LHCN-M2 (cell line): ENCODE measurements at places on chromosomes 7 and 10. TPM values are rescaled to one million over a fixed set of nuclear protein-coding genes. Genes with fewer than 3 reads are reported as not detected.

Gene CPN1
- not detected in 2 replicates for total RNA-seq

Gene HOXA9
- total RNA-seq, result 8.7 TPM in 2 replicates

Gene AUTS2
- 3.0 and 4.6 TPM in 2 replicates for total RNA-seq

Gene CACNB2
- not detected in 2 replicates for total RNA-seq

Gene CH25H
- 0.06 TPM in 2 replicates for total RNA-seq

Gene FKBP9
- total RNA-seq, result 289 and 303 TPM in 2 replicates

Gene AS3MT
- 7.7 and 9.3 TPM in 2 replicates for total RNA-seq

Gene MYL7
- total RNA-seq, result not detected in 2 replicates

Gene CLDN3
- total RNA-seq, result not detected in 2 replicates

Gene ELOVL3
- total RNA-seq, result 4.9 and 6.4 TPM in 2 replicates

Gene SPDYE18
- 0.17 TPM in 1 of 2 replicates, not detected in the other for total RNA-seq

Gene AFAP1L2
- total RNA-seq, result under 0.01 TPM in 1 of 2 replicates, not detected in the other

Gene CCL24
- total RNA-seq, result not detected in 2 replicates

Gene ZNF503
- total RNA-seq, result 3.8 and 4.1 TPM in 2 replicates

Gene SPDYE9
- not detected in 2 replicates for total RNA-seq

Gene NPFFR1
- total RNA-seq, result not detected in 2 replicates

Gene MYL10
- 0.34 TPM in 1 of 2 replicates, not detected in the other for total RNA-seq

Gene HTR5A
- not detected in 2 replicates for total RNA-seq

Gene EFCAB10
- not detected in 2 replicates for total RNA-seq

Gene KCP
- 0.13 TPM in 1 of 2 replicates, not detected in the other for total RNA-seq

Gene PKD1L1
- 0.06 TPM in 2 replicates for total RNA-seq

Gene FAM237B
- total RNA-seq, result not detected in 2 replicates

Gene HOXA2
- 0.46 and 0.51 TPM in 2 replicates for total RNA-seq

Gene CAV1
- 1,409 and 1,463 TPM in 2 replicates for total RNA-seq

Gene COL26A1
- not detected in 2 replicates for total RNA-seq

Gene GRM3
- not detected in 2 replicates for total RNA-seq

Gene HMX2
- not detected in 2 replicates for total RNA-seq

Gene HOXA13
- 0.06 and 0.11 TPM in 2 replicates for total RNA-seq

Gene GHRHR
- not detected in 2 replicates for total RNA-seq

Gene CDNF
- 0.96 and 1.1 TPM in 2 replicates for total RNA-seq

Gene NPTX2
- total RNA-seq, result 3,060 and 3,846 TPM in 2 replicates

Gene TMEM229A
- not detected in 2 replicates for total RNA-seq

Gene PLAC9
- total RNA-seq, result not detected in 2 replicates

Gene ASNS
- 15.8 and 19.9 TPM in 2 replicates for total RNA-seq

Gene JAZF1
- 4.4 and 5.6 TPM in 2 replicates for total RNA-seq

Gene OR9A2
- not detected in 2 replicates for total RNA-seq

Gene ZNF488
- 0.11 TPM in 1 of 2 replicates, not detected in the other for total RNA-seq

Gene ZNF25
- 9.6 TPM in 2 replicates for total RNA-seq

Gene CALHM1
- total RNA-seq, result not detected in 2 replicates

Gene NEBL
- 0.11 and 0.13 TPM in 2 replicates for total RNA-seq

Gene TDRD1
- total RNA-seq, result 0.06 TPM in 1 of 2 replicates, not detected in the other

Gene CTNNA3
- 0.06 and 0.19 TPM in 2 replicates for total RNA-seq

Gene FAM241B
- total RNA-seq, result not detected in 2 replicates

Gene PHYHIPL
- 0.06 and 0.13 TPM in 2 replicates for total RNA-seq

Gene OPALIN
- not detected in 2 replicates for total RNA-seq

Gene SYNPO2L
- 0.32 and 0.63 TPM in 2 replicates for total RNA-seq

Gene COL13A1
- total RNA-seq, result 1.5 and 2.6 TPM in 2 replicates

Gene VSTM4
- total RNA-seq, result 0.23 and 0.64 TPM in 2 replicates

Gene HYAL4
- total RNA-seq, result not detected in 2 replicates

Gene SPDYE11
- total RNA-seq, result not detected in 2 replicates

Gene PTEN
- 43.5 and 50.1 TPM in 2 replicates for total RNA-seq

Gene TFPI2
- 208 and 253 TPM in 2 replicates for total RNA-seq

Gene OPN1SW
- total RNA-seq, result 1.7 and 2.1 TPM in 2 replicates

Gene ZNF425
- 4.4 and 6.3 TPM in 2 replicates for total RNA-seq

Gene SPDYE16
- not detected in 2 replicates for total RNA-seq
